Endothelial cell of umbilical vein (primary cell): ENCODE measurements at places on chromosomes 2 and 18.

DNA sequence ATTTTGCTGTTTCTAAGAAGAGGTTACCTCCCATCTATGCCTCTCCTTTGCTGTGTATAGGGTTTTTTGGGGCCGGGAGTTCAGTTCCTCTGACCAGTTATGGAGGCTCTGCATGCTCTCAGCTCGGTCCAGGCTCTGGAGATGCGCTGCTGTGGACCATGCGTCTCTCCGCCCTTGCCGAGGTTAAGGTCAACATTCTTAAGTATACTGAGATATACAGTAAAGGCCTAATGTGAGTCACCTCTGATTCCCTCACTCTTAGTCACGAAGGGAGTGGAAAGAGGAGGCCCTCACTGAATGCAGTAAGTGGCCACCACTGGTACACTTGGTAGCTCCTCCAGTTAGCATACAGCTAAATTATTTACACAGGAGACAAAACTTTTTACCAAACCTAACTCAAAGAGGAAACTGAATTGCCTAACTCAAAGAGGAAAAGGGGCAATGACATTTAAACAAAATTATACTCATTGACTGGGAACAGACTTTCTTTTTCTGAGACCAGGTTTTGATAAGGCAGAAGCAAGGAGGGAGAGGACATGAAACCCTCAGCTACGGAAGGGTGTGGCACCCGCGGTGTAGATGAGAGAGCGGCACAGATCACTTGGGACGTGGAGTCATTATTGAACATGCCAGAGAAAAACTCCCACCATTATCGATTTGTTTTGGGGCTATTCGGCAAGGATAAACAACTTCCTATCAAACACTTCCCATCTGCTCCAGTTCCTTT, 98.7 kb downstream of the COPS8 start:
- DNase-seq, result no peak

DNA sequence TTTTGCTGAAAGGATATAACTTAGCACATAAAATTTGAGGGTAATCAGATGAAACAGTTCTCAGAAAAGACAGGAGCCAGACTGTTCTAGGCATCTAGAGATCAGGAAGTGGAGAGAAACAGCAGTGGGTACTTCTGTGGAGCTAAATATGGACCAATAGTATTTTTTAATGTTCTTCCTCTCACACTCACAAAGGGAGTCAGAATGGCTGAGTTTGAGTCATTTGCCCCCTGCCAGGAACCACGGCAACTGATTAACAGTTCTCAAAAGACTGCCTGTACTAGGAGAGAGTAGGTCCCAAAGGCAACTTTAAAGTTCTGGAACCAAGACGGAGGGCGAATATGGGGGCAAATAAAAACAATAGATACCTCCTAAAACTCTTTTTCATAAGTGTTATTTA, 107.5 kb downstream of the GULP1 start:
- DNase-seq, result no peak

GRCh38 chr2:134135793-134136192, 118.1 kb upstream of the MGAT5 start:
- no peak for DNase-seq

DNA sequence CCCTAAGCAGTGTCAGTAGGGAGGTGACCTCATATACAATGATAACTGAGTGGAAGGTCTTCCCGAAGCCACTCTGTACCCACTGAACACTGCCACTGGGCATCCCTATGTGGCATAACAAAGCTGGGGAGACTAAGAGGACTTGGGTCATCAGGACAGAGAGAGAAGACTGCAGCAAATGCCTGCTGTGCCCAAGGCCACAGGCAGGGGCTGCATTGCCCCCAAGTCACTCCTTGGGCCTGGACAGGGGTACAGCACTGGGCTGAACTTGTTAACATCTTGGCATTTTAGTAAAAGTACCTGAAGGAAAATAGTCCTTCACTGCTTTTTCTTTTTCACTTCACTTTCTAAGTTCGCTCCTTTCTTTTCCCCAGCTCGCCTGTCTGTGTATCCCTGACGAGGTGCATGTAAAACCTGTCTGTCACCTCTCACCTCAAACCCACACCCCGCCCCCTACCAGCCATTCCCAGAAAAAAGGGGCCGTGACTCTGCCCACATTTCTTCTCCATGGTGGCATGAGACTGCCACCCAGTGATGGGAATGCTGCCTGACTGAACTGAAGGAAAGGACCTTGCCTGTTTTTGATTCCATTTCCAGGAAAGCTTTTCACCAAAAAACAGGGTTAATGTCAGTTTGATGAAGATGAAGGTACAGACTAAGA, 62.9 kb downstream of the MTHFD2 start:
- peak; percentile 8 for DNase-seq

- DNase-seq, result no peak
Measured at GRCh38 chr2:65557616-65558573, 125.5 kb upstream of the SPRED2 start.

DNA sequence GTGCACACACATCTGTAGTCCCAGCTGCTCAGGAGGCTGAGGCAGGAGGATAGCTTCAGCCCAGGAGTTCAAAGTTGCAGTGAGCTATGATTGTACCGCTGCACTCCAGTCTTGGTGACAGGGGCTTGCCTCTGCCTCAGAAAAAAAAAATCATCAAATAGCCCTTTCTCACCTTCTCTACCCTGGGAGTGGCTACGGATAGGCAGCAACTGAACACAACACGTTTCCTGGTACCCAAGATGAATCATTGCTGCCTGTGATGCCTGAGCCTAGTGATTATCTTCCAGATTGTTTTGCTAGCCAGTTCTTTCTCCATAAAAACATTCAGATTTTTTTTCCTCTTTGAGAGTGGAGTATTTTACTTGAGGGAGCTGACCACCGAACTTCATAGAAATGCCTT, 13.5 kb downstream of the INPP4A start:
- peak; percentile 52 for DNase-seq

DNA sequence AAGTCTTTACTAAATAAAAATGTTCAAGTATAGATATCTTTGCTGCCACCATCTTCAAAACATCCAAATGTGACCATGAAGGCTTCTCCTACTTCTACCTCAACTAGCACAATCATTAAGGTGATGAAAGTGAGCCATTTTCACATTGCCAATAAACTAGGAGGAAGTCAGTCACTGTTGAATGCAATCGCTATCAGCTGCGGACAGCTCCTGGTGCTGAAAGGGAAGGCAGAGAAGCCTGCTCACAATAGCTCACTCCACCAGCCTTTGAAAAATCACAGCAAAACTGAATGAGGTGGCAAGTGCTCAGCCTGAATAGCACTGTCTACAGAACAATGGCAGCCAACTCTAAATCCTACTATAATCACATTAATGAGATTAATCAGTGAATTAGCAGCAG, 2.2 kb downstream of the MYT1L start:
- no peak for DNase-seq

DNA sequence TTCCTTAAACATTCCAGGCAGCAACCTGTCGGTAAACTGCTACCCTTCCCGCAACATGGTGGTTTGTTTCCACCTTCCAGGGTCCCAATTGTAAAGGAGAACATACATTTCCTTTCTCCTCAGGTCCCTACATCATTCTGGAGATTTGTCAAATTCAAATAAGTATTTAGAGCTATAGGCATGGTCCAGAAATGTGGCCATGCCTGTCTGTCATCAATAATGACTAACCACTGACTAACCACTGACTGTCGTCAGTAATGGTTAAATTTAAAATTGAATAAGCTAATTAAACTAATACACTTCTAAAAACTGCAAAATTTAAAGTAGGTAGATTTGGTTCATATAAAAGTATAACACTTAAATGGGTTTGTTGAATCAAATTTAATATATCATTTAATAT, 984.0 kb upstream of the SLC39A10 start:
- no peak for DNase-seq

GRCh38 chr2:22692746-22693145, 692.2 kb upstream of the KLHL29 start:
- DNase-seq, result no peak

DNA sequence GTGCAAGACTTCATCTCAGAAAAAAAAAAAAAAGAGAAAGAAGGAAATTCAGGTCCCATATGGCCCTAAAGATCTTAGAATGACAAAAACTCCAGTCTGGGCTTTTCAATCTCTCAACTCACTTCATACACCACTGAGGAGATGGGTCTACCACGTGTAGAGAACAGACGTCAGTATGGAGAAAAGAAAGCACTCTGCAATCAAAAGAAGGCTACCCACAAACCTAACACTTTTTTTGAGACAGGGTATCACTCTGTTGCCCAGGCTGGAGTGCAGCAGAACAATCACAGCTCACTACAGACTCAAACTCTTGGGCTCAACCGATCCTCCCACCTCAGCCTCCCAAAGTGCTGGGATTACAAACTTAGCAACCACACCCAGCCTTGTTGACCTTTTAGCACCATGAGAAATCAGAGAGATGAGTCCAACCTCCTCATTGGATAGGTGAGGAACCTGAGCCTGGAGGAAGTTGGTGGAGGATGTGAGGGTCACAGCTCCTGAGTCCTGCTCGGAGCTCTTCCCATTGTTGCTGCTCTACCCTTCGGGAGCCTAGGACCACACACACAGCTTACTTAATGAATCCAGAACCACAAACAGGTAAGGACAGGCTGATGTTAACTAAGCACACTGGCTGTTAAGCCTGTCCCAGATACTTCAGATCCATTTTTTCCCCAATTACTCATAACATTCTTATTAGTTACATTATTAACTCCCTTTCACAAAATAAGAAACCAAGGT, 23.7 kb downstream of the TBC1D8 start:
- no peak for DNase-seq

GRCh38 chr2:201420442-201421113, 30.7 kb downstream of the TRAK2 start:
- DNase-seq, result peak; percentile 91
